ENCODE measurements at places on chromosomes 12 and 14.
A peak's percentile ranks its signal among the peaks of the same experiment; 100 is the strongest.

DNA sequence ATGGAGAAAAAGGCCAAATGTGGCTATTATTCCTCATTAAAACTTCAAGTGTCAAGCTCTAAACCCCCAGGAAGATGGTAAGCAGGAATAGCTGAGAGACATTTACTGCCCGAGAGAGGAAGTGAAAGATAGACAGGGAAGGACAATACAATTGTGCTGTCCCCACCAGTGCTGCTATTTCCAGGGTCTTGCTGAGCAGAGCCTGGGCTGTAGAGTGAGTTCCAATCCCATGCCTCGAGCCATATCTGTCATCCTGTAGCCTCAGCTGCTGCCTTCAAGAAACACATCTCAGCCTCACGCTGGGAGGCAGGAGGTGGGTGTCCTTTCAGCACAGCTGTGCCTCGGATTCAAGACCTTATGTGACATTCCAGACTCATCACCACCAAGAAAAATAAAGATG lies 114.0 kb downstream of the RPAP3 start:
- DNase-seq, result no peak

DNA sequence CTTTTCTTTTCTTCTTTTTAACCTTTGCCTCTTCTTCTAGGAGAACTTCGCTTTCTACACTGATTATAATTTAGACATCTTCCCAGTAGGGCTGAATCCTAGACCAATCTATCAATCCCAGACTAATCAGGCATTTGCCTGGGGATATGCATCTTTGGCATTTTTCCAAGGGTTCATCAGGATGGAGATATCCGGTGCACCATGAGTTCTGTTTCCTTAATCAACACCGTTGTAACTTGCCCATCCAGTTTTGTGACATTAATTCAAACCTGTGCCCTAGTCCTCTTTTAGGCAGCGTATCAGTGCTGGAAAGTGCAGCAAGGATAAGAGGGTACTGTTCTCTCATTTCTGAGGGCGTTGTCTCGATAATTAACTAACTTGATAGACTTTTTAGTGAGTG lies 617 bp upstream of the MGP start:
- no peak for DNase-seq

DNA sequence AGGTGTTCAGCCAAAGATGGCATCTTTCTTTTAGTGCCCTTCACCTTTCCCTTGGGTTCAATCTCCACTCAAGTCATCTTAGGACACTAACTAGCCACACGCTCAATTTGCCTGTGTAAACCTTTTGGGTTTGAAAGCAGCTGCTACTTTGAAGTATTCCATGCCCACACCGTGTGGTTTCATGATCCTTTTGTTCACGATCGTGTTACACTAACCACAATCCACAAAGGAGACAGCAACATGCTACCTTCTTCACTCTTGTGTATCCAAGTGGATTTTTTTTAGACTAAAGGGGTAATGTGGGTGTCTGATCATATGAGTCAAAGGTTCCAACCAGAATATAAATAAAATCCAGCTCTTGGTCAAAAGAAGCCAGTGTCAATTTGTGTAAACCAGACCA lies 122.7 kb upstream of the FAR2 start:
- DNase-seq, result no peak

- no peak for DNase-seq
These were observed 268.5 kb upstream of the USP15 start for GRCh38 chr12:61991661-61992060.

DNA sequence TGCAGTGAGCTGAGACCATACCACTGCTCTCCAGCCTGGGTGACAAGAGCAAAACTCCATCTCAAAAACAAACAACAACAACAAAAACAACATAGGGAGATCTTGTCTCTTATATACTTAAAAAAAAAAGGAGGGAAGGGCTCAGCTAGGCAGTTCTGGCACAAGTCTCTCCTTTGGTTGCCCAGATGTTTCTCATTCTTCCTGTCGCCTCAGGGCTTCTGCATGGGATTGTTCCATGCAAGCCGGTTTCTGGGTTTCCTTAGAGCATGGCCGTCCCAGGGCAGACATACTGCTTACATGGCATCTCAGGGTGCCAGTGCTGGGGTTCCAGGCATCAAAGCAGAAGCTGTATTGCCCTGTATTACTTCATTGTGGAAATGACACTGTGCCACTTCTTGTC lies 5.2 kb upstream of the SLC8B1 start:
- no peak for DNase-seq

DNA sequence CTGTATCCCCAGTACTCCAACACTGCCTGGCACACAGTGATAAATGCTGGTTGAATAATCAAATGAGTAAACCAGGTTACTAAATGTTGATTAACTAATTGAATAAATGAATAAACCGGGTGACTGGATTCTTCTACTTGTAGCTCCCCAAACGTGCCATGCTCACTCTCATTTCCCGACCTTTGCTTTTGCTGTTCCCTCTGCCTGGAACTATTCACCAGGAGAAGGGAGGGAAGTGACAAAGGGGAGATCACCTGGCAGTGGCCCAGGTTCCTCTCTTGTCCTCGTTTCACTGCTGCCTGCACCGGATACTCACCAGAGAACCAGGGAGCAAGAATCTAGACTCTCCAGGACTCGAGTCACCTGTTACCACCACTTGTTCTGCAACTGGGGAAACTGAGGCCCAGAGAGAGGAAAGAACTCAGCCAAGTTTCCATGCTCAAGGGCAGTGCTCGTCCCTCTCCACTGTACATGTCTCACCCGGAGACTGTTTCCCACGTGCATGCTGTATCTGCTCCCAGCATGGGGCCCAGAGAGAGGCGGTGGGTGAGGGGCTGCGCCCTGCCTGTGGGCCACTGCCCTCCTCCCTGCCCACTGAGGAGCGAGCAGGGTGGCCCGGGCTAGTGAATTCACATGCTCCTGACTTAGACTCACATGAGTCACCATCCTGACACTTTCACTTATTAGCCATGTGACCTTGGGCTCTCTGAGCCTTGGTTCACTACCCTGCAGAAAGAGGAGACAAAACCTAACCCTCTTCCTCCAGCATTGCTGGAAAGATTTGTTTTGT lies 17.7 kb upstream of the POP5 start:
- no peak for DNase-seq

DNA sequence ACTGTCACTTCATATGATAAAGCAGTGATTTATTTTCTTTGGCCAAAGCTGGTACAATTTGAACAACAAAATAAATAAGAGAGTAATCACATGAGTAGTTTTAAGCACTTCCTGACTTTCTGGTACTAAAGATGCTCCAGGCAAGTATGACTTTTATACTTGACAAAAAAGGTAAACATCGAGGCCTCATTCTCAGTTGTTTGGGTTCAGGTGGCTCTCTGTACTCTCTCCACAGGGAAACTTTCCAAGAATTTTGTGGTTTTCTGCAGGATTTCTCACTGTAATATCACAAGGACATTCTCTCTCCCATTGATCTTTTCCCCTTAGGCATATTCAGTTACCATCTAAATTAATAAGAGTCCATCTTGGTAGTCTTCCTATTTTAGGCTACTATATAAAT lies 26.6 kb upstream of the KCNC2 start:
- no peak for DNase-seq

DNA sequence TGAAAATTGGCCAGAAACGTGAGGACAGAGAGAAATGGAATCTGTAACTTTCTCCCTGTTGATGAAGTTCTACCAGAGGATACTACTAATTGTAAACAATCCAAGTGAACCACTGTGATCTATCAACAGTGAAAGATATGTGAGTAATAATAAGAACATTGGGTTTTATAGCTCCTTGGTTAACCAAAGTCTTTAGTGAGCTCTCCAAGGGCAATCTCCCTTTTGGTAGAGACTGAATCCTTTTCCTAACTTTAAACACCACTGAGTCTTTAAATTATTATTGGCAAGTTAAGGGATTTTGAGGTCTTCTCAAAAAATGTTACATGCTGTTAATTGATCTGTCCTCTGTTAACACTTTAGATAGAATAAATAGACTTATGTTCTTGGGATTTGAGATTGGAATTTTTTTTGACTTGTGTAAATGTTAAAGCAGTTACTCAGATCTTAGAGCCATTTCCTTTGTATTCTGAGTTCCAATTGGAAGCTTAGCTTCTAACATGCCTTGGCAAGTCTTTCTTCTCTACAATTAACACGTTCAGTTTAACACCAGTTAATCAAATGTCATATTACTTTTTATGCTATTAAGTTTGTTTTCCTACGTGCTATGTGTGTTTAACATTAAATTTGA lies 338.2 kb upstream of the DDHD1 start:
- no peak for DNase-seq

DNA sequence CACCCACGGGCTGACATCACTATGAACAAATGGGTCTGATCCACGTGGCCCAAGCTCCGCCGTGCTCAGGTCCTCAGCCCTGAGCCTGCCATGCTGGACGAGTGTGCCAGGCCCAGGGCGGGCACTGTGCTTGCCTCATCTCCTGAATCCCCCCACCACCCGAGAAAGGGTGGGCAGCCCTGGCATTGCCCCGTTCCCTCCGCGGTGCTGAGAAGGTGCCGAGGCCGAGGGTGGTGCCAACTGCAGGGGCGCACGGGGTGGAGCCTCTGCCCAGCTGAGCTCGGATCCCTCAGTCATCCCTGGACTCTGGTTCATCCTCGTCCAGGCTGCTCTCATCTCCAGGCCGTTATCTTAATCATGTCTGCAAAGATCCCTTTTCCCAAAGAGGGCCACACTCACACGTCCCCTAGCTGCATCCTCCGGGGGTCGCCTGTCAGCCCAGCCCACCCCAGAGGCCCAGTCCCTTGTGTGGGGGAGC lies 60.6 kb downstream of the NOC4L start:
- no peak for DNase-seq

- no peak for DNase-seq
These were observed 337.1 kb downstream of the PCNX1 start for GRCh38 chr14:71244341-71244740.

DNA sequence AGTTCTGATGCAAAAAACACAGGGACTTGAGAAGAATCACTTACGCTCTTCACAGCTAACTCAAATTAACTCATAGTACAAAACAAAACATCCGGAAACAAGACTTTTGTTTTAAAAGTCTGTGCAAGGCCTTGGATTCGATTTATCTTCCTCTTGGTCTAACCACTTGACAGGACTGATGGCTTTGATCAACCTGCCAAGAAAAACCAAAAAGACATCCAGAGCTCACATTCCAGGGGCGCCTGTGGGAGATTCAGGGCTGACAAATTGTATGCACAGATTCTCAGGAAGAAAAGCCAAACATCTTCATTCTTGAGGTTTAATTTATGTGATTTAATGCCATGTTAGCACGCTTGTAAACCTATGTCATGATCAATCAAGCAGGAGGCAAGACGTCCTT lies 129.1 kb upstream of the TMCC3 start:
- no peak for DNase-seq

- no peak for DNase-seq
These were observed 87.4 kb downstream of the SYT1 start for GRCh38 chr12:78951803-78952551.

GRCh38 chr12:2264651-2265232 lies 212.0 kb downstream of the CACNA1C start:
- DNase-seq, result no peak

GRCh38 chr14:93936245-93936644 lies 9.1 kb downstream of the FAM181A start:
- no peak for DNase-seq

GRCh38 chr14:23559010-23559925 lies 3.2 kb downstream of the THTPA start:
- peak; percentile 69 for DNase-seq

- DNase-seq, result no peak
These were observed 168.3 kb upstream of the EEA1 start for GRCh38 chr12:93097417-93097816.

DNA sequence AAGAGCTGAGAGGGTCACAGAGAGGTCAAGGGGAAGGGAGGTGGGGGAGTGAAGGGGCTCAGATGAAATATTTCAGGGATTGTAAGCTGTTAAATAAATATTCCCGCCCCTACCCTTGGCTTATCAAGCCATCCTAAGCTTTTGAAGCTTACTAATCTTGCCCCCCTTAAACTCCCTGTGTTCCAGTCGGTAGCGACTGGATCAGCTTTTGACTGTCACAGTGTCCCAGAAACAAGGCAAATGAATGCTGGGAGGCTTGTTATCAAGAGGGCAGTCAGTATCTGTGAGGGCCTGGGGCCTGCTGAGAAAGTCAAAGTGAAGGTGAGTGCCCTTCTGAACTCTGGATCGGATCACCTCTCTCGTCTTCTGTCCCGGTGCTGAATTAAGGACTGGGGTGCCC lies 128.1 kb downstream of the DACT1 start:
- no peak for DNase-seq

DNA sequence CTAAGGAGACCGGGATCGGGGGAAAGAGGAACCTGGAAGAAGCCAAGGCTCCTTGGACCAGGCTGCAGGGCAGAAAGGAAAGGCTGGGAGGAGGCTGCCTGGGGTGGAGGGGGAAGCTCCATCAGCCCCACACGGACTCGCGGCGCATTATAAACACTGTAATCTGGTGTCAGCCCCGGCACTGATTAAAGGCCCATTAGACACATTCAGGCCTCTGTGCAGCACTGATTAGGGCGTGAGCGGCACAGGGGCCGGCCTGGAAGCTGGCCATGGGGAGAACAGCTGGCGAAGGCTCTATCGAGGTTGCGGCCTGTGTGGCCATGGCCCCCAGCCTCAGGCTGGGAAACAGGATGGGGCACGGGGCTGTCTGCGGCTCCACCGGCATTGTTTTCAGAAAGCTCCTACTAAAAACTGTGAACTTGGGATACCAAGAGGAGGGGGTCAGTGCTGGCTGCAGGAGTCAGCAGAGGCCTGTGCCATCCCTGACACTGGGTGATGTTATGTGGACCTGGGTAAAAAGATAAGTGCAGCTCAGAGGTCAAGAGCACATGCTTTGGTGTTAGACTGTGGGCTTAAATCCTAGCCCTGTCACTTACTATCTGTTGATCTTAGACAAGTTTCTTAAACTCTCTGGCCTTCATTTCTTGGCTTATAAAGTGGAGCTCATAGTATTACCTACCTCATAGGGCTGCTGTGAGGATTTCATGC lies 10.6 kb downstream of the ACVRL1 start:
- DNase-seq, result no peak
